Stimulated activated CD8-positive, alpha-beta memory T cell treated with anti-CD3 and anti-CD28 coated beads, Interleukin-4, amount 100 ng/mL, for 4 hours (primary cell): ENCODE measurements at places on chromosomes 6 and 20.

- no peak for DNase-seq
Observed at GRCh38 chr6:63940056-63940455, 304.5 kb downstream of the PHF3 start.

DNA sequence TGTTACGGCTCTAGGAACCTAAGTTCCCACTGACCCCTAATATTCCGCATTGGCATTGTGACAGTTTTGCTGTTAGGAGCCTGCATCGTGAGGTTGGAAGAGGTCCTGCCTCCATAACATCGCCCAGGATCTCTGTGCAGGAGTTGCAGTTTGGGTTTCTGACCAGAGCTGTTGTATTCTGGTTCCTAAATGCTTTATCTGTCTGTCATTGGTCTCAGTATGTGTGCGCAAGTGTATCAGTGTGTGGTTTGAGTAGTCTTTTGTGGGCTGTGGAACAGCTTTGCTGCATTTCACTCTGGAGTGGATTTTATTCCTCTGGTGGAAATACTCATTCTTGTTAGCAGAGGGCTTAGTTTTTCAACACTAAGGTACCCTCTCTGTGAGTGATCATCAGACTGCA lies 95.6 kb downstream of the CDYL start:
- no peak for DNase-seq

- DNase-seq = no peak
Observed at GRCh38 chr6:111666847-111667246, 61.2 kb upstream of the TRAF3IP2 start.

DNA sequence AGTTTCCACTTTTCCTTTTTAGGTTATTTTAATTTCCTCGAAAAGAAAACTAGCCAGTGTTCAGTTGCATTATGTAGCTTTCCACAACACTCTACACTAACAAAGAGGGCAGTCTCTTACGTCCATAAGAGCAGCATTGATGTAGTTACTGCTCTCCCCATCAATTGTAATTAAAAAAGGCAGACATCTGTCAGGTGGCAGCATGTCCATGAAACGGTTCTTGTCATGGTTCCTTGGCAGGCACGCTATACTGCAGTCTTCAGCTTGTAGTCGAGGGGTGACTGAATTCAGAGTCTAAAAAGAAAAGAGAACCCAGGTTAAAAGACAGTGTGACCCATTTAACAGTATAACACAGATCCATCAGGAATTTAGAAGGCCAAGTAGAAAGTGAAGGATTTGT lies 80.1 kb upstream of the THEMIS start:
- DNase-seq = no peak

DNA sequence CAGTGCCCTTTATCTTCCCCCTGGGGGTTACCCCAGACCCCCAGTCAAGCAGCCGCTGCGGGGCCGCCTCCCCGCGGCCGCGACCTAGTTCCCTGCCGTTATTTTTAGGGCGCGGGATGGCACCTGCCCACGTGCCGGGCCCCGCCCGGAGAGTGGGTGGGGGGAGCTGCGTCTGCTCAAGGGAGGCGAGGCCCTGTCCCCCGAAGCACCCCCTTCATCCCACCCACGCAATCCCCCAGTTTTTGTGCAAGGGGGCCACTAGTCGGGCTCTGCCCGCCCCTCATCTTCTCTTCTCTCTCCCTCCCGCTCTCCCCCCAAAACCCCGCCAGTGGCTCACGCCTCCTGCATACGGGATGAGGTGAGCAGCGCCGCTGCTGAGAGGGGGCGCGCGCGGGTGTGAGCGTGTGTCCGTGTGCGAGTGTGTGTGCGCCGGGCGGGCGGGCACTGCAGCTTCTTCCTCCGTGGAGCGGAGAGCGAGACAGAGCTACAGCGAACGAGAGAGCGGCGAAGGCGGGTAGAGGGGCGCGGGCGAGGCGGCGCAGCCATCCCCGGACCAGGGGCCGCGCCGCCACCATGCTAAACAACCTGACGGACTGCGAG lies at the start of gene SLC12A5:
TSS of gene SLC12A5 (plus strand) at position 444 of the 600 bp plus-strand sequence. CDS start at position 574, 130 bp downstream.
- no peak for DNase-seq

DNA sequence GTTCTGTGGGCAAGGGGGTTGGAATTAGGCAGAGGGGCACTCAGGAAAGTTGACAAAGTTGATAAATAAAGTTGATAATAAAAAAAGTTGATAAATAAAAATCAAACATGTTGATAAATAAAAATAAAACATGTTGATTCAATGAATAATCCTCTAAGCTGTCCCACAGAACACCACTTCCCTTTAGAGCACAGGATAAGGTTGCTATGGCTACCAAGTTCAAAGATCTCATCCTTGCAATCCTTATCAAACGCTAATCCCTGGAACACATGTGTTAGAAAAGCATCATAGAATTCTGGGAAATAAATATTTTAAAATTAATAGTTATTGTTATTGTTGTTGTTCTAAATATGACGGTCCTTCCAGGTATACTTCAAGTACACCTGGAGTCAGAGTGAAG lies 33.9 kb downstream of the MBOAT1 start:
- DNase-seq = no peak

- DNase-seq = no peak
Observed at GRCh38 chr6:47358440-47359225, 48.9 kb upstream of the TNFRSF21 start.

- DNase-seq = no peak
Observed at GRCh38 chr20:42082611-42083010, 464.4 kb upstream of the CHD6 start.

DNA sequence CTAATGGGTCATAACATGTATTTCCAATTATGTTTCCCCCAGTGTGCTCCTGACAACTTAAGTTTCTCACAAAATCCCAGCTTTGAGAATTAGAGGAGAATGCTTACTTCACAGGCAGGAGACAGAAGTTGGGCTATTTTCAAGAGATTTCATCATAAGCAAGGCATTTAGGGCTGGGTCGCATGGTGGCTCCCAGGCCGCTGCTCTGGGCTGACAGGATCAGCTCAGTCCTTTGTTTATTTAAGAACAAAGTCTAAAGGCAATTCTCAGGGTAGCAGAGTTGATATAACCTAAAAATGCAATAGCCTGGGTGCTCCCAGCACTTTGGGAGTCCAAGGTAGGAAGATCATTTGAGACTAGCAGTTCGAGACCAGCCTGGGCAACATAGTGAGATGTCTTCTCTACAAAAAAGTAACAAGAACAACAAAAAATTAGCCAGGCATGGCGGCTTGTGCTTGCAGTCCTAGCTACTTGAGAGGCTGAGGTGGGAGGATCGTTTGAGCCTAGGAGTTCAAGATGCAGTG lies 10.9 kb downstream of the FOXQ1 start:
- no peak for DNase-seq

DNA sequence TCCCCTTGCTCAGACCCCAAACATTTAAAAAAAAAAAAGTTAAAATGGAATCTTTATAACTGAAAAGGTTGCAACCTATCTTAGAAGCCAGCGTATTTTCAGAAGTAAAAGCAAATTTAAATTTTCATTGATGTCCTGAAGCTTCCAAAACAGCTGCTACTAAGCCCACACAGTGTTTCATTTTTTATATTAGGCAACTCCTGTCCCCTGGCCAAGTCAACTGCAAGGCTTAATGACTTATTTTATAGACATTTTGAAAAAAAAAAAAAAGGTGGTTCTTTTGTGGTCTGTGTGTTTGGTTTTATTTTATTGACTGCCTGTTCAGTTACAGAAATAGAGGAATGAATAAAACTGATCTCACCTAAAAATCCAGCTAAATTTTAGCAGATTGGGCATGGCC lies 13.0 kb downstream of the CFAP61 start:
- DNase-seq = no peak

- no peak for DNase-seq
Observed at GRCh38 chr6:150806790-150807189, 58.7 kb upstream of the MTHFD1L start.

DNA sequence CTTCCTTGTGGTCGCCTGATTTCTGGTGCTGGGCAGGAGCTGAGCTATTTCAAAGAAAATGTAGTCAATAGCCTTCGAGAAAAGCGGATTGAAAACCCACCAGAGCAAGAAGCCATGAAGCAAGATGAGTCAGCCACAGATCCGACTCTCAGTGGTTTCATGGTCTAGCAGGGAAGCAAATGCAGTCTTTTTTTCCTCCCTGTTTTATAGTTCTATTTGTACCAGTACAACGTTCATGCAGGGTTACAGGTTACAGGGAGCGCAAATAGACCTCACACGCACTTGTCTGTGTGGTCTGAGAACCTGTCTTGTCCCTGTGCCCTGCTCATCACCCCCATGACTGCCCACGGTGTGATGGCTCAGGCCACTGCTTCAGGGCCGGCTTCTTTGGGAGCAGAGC lies 309.8 kb upstream of the SUPT3H start:
- DNase-seq = no peak

DNA sequence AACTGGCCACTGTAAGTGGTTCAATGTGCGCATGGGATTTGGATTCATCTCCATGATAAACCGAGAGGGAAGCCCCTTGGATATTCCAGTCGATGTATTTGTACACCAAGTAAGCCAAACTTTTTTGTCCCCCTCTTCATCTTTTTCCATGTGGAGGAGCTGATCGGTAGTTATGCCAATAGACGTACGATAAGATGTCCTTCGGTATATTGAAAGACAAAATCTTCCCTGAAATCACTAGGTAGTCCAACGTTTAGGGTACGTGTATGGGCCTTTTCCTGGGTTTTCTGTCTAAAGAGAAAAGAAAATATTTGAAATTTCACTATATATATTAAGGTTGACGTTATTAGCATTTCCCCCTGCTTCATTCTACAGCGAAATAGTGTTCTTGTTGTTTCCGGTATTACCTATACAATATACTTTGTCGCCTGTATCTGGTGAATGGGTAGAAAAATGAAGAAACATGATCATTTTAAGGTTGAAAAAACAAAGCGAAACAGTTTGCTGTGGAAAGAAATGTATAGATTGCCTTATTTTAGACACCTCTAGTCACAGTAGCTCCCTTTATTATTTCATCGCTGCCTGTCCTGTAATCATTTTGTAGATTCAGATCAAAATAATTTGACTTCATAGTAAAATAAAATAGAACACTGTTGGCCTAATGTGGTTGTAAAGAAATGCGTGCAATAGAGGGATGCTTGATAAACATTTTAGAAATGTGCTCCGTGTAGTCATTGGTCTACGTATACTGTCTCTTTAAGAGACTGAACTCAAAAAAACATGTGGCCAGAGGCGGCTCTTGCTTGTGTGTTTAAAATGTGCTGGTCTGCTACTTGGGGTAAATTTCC lies 1.5 kb downstream of the LIN28B start:
- no peak for DNase-seq

- no peak for DNase-seq
Observed at GRCh38 chr6:44024574-44025219, 102.6 kb downstream of the MRPL14 start.

DNA sequence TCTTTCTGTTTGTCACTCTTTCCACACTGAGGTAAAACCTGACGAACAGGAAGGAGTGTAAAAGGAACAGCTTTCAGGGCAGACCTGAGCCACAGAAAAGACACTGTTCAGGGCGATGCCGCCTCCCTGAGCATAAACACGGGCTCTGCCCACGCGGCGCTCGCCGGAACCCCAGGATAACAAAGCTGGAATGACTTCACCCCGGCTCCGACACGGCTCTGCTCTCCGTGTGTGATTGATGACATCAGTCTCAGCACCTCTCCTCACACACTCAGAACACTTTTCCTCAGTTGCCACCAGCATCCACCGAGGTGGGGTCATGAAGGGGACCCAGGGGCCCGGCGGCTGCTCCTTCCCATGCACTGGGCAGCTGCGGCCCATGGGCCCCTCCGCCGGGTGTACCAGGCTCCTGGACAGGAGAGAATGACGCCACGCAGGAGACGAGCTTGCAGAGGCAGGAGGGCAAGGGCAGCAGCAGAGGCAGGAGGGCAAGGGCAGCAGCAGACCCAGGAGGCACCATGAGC lies 43.6 kb downstream of the DLL1 start:
- no peak for DNase-seq

GRCh38 chr6:43608310-43608763 lies 20.7 kb downstream of the GTPBP2 start:
- DNase-seq = peak; percentile 38

DNA sequence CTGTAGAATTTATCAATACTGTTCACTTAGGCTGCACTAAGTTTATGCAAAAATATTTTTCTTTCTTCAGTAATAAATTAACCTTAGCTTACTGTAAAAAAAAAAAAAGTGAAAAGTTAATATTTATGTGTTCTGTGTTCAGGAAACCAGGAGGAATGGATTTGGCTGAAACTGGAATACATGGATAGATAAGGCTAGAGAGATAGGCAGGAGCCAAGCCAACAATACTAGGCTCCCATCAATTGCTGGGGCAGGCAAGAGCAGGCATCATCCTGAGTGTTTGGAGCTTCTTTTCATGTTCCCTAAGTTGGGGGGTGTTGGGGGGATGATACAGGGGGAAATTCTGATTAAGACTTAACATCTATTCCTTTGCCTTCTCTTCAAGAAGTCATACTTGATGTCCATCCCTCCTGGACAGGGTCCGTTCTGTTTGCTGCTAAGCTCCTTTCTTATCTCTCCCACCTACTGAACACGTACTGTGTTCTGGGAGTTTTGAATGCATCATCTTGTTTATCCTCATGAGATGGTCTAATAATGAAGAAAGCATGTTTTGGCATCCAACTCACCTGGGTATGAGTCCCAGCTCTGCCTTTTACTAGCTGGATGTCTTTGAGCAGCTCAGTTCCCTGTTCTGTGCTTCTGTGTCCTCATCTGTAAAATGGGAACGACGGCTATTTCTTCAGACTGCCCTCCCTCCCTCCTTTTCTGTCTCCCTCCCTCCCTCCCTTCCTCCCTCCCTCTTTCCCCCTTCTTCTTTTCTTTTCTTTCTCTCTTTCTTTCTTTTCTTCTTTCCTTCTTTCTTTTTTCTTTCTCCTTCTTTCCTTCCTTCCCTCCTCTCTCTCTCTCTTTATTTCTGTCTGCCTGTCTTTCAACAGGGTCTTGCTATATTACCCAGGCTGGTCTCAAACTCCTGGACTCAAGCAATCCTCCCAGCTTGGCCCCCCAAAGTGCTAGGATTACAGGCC lies 6.4 kb upstream of the PROCR start:
- no peak for DNase-seq

- DNase-seq = no peak
Observed at GRCh38 chr20:32189691-32190615, 17.6 kb downstream of the PLAGL2 start.

DNA sequence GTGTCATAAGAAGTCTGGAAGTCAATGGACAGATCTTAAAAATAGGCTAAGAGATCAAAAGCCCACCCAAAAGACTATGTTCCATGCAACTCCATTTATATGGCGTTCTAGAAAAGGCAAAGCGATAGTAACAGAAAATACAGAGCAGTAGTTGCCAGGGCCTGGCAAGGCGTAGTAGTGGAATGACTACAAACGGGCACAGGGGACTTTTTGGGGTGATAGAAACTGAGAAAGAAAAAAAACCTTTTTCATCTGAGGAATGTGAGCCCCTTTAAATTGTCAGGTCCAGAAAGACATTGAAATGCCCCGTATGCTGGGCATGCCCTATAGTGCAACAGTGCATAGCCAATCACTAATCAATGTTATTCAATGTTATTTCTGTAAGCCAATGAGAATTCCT lies 47.2 kb upstream of the FAM50B start:
- DNase-seq = no peak

DNA sequence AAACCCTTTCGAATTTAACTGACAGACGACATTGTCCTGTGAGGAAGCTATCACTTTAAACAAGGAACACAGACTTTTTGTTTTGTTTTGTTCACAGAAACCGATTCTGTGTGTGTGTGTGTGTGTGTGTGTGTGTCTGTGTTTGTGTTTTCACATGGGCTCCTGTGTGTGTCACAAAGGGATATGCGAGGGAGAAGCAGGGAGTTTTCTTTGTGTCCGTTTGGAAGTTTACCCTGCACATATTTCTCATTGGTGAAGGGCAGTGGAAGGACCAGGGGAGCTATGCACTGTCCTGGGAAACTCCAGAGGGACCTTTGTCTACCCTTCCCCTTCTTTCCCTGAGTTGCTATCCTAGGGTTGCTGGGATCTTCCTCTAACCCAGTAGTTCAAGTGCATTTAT lies 17.7 kb downstream of the POM121L2 start:
- DNase-seq = no peak
